ENCODE measurements at places on chromosomes 11 and 22. TPM values are rescaled to one million over a fixed set of nuclear protein-coding genes. Genes with fewer than 3 reads are reported as not detected.
A peak's percentile ranks its signal among the peaks of the same experiment; 100 is the strongest.

GRCh38 chr11:10091314-10092045 lies 202.5 kb downstream of the SBF2 start:
- no peak overlapping the region for H3K4me3 ChIP-seq
- DNase-seq, result no peak
- peaks cover 8% of the 10 kb centered on the region for H3K4me1 ChIP-seq

- no peaks in the 10 kb centered on the region for H3K4me1 ChIP-seq
- no peaks in the 10 kb centered on the region for H3K36me3 ChIP-seq
- no peaks in the 10 kb centered on the region for H3K27me3 ChIP-seq
- no peak overlapping the region for H3K27ac ChIP-seq
- no peak for DNase-seq
These were observed 348.9 kb upstream of the NCAM1 start for GRCh38 chr11:112612250-112612849.

DNA sequence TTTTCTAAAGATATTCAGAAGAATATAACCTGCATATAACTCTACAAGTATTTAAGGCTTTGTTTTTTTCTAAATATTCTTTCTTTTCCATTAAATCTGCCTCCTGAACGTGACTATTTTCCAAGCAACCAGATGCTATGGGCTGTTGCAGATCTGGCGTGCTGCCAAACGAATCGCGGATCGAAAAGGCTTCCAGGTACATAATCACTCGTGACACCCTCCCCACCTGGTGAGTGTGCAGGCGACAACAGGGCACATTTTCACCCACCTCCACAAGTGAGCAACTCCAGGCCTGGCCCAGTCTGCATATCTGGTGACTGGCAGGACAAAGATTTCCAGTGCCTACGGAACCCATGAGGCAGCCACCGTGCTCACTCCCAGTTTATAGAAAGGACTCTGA lies 660.1 kb downstream of the OPCML start:
- no peaks in the 10 kb centered on the region for H3K27me3 ChIP-seq
- H3K27ac ChIP-seq, result no peak overlapping the region
- no peaks in the 10 kb centered on the region for H3K36me3 ChIP-seq
- no peak for DNase-seq
- H3K4me1 ChIP-seq, result no peaks in the 10 kb centered on the region

- peak; percentile 63 for DNase-seq
- no peaks in the 10 kb centered on the region for H3K36me3 ChIP-seq
- peak overlapping the region; percentile 92 for H3K27ac ChIP-seq
- H3K4me1 ChIP-seq, result peaks cover 84% of the 10 kb centered on the region
These were observed 32.1 kb downstream of the GRAMD4 start for GRCh38 chr22:46652081-46652846.

- no peak overlapping the region for H3K4me3 ChIP-seq
- no peaks in the 10 kb centered on the region for H3K36me3 ChIP-seq
- H3K27me3 ChIP-seq, result no peaks in the 10 kb centered on the region
- H3K4me1 ChIP-seq, result peaks cover 71% of the 10 kb centered on the region
These were observed 39.9 kb downstream of the MAML2 start for GRCh38 chr11:96303064-96303463.

GRCh38 chr11:342328-342727 lies 21.7 kb upstream of the IFITM3 start:
- peak overlapping the region; percentile 58 for H3K27ac ChIP-seq
- DNase-seq, result no peak
- no peaks in the 10 kb centered on the region for H3K4me1 ChIP-seq

DNA sequence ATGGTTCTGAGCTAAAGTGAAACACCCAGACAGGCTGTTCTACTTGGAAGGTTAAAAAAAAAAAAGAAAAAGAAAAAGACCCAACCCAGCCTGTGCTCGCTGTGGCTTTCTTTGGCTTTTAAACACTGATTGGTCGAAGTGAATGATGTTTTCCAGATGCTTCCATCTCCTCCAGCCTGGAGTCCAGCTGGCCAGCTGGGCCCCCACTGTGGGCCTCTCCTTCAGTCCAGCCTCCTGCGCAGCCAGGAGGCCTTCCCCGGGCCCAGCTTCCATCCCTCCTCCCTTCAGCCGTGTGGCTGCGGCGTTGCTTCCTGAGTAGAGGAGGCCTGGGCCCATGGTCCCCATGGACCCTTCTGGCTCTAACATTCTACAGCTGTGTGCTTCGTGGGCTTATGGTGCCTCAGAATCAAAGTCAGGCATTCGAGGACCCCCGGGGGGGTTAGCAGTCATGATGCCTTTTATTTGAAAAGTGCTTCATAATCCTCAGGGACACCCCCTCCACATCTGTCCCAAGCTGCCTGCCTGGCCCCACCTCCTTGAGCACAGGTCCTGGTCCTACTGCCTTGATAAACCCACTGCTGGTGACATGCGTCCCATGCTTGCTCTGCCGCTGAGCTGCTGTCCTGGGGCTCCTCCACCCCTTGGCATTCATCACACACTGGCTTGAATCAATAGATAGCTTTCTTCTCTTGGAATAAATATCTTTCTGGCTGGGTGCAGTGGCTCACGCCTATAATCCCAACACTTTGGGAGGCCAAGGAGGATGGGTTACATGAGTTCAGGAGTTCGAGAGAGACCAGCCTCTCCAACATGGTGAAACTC lies 42.2 kb upstream of the FBLN1 start:
- peak overlapping the region; percentile 23 for H3K27ac ChIP-seq
- H3K36me3 ChIP-seq, result no peaks in the 10 kb centered on the region

- H3K4me1 ChIP-seq, result no peaks in the 10 kb centered on the region
- H3K27me3 ChIP-seq, result no peaks in the 10 kb centered on the region
- no peak for DNase-seq
- H3K27ac ChIP-seq, result no peak overlapping the region
- no peak overlapping the region for H3K4me3 ChIP-seq
These were observed 22.4 kb downstream of the ENTHD1 start for GRCh38 chr22:39871008-39871798.

- H3K27me3 ChIP-seq, result no peaks in the 10 kb centered on the region
- no peak overlapping the region for H3K4me3 ChIP-seq
- H3K27ac ChIP-seq, result no peak overlapping the region
These were observed 119.4 kb upstream of the MTMR2 start for GRCh38 chr11:96043291-96043690.

GRCh38 chr22:23106906-23107367 lies 34.9 kb downstream of the RSPH14 start:
- H3K27ac ChIP-seq, result peak overlapping the region; percentile 42
- no peaks in the 10 kb centered on the region for H3K27me3 ChIP-seq
- no peaks in the 10 kb centered on the region for H3K36me3 ChIP-seq
- no peaks in the 10 kb centered on the region for H3K4me1 ChIP-seq
- no peak overlapping the region for H3K4me3 ChIP-seq
- DNase-seq, result peak; percentile 45

- no peak for DNase-seq
- H3K36me3 ChIP-seq, result peaks cover 43% of the 10 kb centered on the region
- no peaks in the 10 kb centered on the region for H3K4me1 ChIP-seq
- no peak overlapping the region for H3K27ac ChIP-seq
- H3K4me3 ChIP-seq, result no peak overlapping the region
These were observed 9.8 kb downstream of the CYP2R1 start for GRCh38 chr11:14882196-14882595.

DNA sequence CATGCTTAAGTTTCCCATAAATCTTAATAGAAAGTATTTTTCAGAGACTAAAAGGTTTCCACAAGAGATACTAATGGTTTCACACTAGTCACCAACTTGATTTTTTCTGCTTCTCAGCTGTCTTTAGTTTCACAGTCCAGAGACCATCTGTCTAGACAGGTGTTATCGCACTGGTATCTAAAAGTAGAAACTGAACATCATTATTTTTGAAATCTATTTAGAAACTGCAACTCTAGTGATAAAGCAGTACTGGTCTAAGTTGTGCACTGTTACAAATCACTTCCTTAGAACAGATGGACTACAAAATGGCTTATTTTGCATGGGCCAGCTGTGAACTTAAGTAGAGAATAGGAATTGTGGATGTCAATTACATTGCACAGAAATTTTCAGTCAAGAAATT lies 78.0 kb downstream of the CNTN5 start:
- no peaks in the 10 kb centered on the region for H3K36me3 ChIP-seq
- H3K4me1 ChIP-seq, result no peaks in the 10 kb centered on the region
- no peak overlapping the region for H3K4me3 ChIP-seq

DNA sequence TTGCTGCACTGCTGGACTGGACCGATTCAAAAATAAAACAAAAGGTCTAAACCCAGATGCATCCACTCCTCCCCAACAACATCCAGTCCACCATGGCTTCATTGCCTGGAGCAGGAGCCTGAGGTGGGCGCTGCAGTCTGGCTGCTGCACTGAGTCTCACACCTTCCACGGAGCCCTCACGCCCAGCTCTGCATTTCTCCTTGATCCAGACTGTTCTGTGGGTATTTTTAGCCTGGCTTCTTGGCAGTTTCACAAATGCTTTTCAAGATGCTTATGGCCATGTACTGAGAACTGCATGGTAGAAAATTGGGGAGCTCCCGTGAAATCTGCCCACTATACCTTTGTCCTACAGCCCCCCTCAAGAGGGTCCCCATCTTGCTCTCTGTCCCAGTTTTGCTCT lies 53.3 kb upstream of the JAM3 start:
- H3K4me3 ChIP-seq, result no peak overlapping the region
- H3K36me3 ChIP-seq, result no peaks in the 10 kb centered on the region
- DNase-seq, result peak; percentile 41

GRCh38 chr22:49141761-49142160 lies 685.9 kb downstream of the BRD1 start:
- H3K27me3 ChIP-seq, result no peaks in the 10 kb centered on the region
- no peak overlapping the region for H3K27ac ChIP-seq
- H3K4me1 ChIP-seq, result no peaks in the 10 kb centered on the region
- DNase-seq, result no peak

DNA sequence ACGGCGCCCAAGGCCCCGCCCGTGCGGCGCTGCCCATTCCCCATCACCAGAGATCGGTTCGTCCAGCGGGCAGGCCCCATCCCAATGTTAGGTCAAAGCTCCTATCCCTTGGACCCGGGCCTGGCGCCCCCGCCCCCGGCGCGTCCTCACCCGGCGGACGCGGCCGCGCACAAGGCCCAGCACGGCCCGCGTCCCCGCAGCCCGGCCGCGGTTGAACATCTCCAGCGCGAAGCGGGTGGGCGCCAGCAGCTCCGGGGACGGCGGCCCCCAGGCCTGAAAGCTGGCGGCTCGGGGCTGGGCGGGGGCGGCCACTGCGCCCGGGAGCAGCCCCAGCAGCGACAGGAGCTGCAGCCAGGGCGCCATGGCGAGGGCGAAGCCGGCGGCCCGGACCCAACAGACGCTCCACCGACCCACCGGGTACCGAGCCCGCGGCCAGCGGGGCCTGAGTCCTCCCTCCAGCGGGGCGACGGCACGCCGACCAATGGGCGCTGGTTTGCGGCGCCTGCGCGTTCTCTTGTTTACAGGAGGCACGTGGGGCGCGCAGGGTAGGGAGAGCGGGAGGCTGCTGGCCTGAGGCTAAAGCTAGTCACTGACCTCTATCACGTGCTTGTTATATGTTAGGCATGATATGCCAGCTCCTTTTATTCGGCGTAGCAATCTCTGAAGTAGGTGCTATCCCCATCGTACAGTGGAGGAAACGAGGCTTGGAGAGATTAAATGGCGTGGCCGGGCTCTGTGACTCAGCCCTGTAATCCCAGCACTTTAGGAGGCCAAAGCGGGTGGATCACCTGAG lies at the start of gene CTSF:
Gene CTSF (minus strand): TSS at position 483 of the 793 bp plus-strand sequence. CDS start 120 bp downstream, at position 363.
- DNase-seq, result peak; percentile 85
- H3K4me3 ChIP-seq, result peak within 1 kb of the TSS; percentile 94
- H3K27me3 ChIP-seq, result peaks cover 22% of the 10 kb centered on the region
- H3K4me1 ChIP-seq, result peaks cover 14% of the 10 kb centered on the region
- peak within 1 kb of the TSS; percentile 48 for H3K27ac ChIP-seq
- H3K36me3 ChIP-seq, result no peaks in the 10 kb centered on the region

DNA sequence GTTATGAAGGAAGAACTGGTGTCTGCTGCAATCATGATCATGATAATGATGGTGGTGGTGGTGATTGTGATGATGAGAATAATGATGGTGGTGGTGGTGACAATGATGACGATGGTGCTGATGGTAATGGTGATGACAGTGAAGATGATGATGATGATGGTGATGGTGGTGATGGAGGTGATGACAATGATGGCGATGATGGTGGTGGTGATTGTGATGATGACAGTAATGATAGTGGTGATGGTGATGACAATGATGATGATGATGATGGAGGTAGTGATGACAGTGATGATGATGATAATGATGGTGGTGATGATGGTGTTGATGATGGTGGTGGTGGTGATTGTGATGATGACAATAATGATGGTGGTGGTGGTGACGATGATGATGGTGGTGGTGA lies 52.8 kb upstream of the ANO1 start:
- H3K4me3 ChIP-seq, result no peak overlapping the region
- no peaks in the 10 kb centered on the region for H3K36me3 ChIP-seq
- H3K27me3 ChIP-seq, result no peaks in the 10 kb centered on the region

DNA sequence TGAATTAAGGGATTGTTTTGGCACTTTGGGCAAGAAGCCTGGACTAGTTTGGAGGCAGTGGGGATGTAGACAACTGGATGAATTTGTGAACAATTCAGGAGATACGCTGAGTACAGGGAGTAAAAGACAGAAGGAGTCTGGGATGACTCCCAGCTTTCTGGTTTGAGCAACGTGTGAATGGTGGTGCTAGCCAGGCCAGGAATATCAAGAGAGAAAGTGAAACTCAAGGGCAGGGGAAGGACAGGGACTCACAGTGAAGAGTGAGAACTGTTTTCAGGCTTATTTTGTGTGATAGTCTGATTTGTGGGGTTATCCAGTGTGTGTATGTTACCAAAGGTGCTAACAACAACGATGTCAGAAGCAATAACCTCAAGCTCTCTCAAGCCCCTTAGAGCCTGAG lies 15.9 kb downstream of the CHRM1 start:
- peaks cover 4% of the 10 kb centered on the region for H3K4me1 ChIP-seq
- no peaks in the 10 kb centered on the region for H3K36me3 ChIP-seq
- no peaks in the 10 kb centered on the region for H3K27me3 ChIP-seq
- H3K4me3 ChIP-seq, result no peak overlapping the region
- no peak overlapping the region for H3K27ac ChIP-seq
- DNase-seq, result no peak

GRCh38 chr22:24761888-24762675 lies 12.4 kb downstream of the PIWIL3 start:
- no peaks in the 10 kb centered on the region for H3K36me3 ChIP-seq
- no peak for DNase-seq
- peaks cover 17% of the 10 kb centered on the region for H3K27me3 ChIP-seq
- H3K4me1 ChIP-seq, result no peaks in the 10 kb centered on the region
- no peak overlapping the region for H3K27ac ChIP-seq

GRCh38 chr11:2221591-2221990 lies 48.8 kb downstream of the ASCL2 start:
- no peak overlapping the region for H3K27ac ChIP-seq
- no peak for DNase-seq
- no peaks in the 10 kb centered on the region for H3K27me3 ChIP-seq
- H3K36me3 ChIP-seq, result no peaks in the 10 kb centered on the region

- H3K27me3 ChIP-seq, result peaks cover 83% of the 10 kb centered on the region
- H3K4me3 ChIP-seq, result no peak overlapping the region
- H3K36me3 ChIP-seq, result no peaks in the 10 kb centered on the region
- no peaks in the 10 kb centered on the region for H3K4me1 ChIP-seq
- DNase-seq, result no peak
- no peak overlapping the region for H3K27ac ChIP-seq
These were observed 17.8 kb downstream of the LIF start for GRCh38 chr22:30228509-30229359.

RIMBP3C gene
- total RNA-seq, result not detected

RFPL1 gene
- total RNA-seq, result not detected

GAS2 gene
- total RNA-seq, result 7.4 TPM

OR8D4 gene
- total RNA-seq, result not detected

OR8A1 gene
- not detected for total RNA-seq

ZNF202 gene
- 3.9 TPM for total RNA-seq

NAALAD2 gene
- 0.23 TPM for total RNA-seq

ACAD8 gene
- total RNA-seq, result 35.7 TPM

ZNF70 gene
- 4.2 TPM for total RNA-seq

WNT7B gene
- not detected for total RNA-seq

ANO5 gene
- 58.2 TPM for total RNA-seq

TPH1 gene
- total RNA-seq, result 0.11 TPM

PKP3 gene
- total RNA-seq, result 0.64 TPM

TYR gene
- total RNA-seq, result not detected

OR52N2 gene
- not detected for total RNA-seq

ENTHD1 gene
- not detected for total RNA-seq

All from heart right ventricle (tissue), 16 donors.